SK-N-SH (cell line): ENCODE measurements at places on chromosomes 12 and 14.

- DNase-seq, result peak; percentile 32
These were observed at the start of gene PTGDR for GRCh38 chr14:52267501-52268278. PTGDR (plus strand) TSS chr14:52267698; CDS start chr14:52267815, 117 bp downstream.

GRCh38 chr12:94033784-94034183 lies 114.6 kb upstream of the PLXNC1 start:
- no peak for DNase-seq

GRCh38 chr12:113005762-113006161 lies 27.4 kb downstream of the OAS2 start:
- peak; percentile 40 for DNase-seq

DNA sequence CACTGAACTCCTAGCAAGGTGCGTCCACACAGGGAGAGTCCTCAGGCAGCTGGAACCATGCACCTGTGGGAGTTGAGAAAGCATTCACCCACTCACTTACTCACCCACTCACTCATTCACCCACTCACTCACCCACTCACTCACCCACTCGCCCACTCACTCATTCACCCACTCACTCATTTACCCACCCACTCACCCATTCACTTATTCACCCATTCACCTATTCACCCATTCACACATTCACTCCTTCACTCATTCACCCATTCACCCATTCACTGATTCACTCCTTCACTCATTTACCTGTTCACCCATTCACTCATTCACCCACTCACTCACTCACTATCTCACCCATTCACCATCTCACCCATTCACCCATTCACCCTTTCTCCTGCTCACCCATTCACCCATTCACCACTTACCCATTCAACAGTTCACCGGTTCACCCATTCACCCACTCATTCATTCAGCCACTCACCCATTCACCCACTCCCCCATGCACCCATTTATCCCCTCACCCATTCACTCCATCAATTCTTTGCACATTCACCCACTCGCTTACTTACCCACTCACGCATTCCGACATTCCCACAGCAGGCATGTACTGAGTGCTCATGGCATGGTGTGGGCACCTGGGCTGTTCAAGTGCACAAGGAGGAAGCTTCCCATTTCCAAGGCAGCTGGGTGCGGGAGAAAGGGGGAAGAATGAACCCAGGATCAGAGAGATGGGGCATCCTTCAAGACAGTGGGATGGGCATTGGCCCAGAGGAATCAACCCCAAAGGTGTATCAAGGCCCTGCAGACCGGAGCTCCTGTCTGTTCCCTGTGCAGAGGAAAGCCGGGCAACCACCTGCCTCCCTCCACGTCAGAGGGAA lies 135.2 kb upstream of the C14orf180 start:
- DNase-seq, result no peak

- no peak for DNase-seq
These were observed 255.2 kb downstream of the SOX5 start for GRCh38 chr12:23694307-23694706.
